ENCODE measurements at places on chromosomes 11 and 22.

GRCh38 chr11:36478700-36479329, 31.3 kb downstream of the TRAF6 start:
- DNase-seq = no peak

GRCh38 chr11:103812680-103813079, 223.8 kb upstream of the DDI1 start:
- DNase-seq = no peak

DNA sequence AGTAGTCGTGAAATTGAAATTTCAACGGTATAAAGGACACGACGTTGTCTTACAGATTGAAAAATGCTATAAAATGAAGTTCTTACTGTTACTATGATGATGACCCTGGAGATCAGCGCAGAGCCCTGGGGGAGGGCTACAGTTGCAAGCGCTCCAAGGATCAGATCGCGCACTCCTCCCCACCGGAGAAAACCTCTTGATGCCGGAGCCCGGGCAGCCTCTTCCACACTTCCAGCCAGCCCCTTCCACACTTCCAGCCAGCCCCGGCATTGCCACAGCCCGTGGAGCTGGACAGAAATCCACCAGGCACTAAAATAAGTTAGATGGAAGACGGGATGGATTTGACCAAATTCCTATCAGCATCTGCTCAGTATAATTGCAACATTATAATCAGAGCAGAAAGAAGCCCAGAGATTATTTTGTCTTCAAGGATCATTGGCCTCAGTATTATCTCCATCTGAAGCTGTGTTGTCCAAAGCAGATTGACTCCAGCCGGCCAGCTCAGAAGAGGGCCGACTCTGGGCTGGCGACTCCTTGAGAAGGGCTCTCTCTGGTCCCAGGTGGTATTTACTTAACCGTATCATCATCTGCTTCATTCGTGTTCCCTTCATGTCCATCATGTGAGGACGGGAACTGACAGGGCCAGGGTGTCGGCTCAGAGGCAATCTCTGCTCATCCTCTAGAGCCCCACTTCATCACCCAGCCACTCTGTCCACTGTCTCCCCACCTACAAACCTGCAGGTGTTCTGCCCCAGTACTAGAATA, 777 bp upstream of the MICAL3 start:
- no peak for DNase-seq

DNA sequence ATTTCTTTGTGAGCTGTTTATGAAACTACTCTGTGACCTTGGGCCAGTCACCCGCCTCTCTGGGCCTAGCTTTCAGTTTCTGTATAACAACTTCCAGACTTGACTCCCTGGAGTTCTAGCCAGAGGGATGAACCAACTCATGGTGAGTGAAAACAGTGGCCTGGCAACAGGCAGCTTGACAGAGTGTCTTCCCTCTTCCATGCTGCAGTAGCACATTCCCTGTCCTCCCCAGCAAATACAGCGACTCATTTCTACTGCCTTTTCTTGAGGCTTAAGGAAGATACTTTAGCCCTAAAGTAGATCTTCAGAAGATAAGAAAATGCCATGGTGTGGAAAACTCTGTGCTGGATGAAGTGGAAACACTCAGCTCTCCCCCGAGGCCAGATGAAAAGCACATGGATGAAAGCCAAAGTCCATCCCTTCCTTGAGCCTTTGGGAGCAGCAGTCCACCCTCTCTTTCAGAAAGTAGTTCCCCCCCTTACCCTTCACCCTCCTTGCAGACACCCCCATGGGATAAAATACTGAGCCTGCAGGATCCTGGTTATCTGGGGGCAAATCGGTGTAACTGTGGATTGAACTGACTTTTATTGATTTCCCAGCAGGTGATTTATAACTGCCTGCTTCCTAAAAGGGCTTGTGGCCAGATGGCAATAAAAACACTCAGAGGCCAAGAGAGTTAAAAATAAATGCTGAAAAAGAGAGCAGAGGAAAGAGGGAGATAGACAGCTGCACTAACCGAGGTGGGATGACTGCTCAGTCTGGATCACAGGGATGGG, 24.1 kb downstream of the IRAG1 start:
- DNase-seq = no peak

GRCh38 chr22:25053153-25053805, 100.8 kb downstream of the KIAA1671 start:
- DNase-seq = no peak

- no peak for DNase-seq
These were observed 330 bp upstream of the POLD3 start for GRCh38 chr11:74592063-74592440.

GRCh38 chr11:29310725-29311342, 706.0 kb downstream of the KCNA4 start:
- DNase-seq = no peak

DNA sequence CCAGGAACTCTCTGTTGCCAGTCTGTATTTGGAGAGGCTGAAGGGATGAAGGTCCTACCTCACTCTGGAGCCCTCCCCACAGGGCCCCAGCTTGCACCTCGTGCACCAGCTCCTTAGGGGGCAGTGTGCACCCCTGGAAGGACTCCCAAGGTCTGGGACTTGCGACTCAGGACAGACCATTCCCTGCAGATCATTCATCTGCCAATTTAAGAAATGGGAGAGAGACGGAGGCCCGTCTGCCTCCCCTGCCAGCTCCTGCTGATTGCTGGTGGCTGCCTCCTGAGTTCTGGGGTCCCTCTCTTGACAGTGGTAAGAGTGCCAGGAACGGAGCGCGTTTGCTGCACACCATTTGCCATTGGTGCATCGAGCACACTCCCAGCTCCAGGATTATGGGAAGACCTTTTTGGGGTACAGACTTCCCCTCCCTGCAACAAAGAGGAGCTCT, 27.4 kb upstream of the MALAT1 start:
- DNase-seq = peak; percentile 85

DNA sequence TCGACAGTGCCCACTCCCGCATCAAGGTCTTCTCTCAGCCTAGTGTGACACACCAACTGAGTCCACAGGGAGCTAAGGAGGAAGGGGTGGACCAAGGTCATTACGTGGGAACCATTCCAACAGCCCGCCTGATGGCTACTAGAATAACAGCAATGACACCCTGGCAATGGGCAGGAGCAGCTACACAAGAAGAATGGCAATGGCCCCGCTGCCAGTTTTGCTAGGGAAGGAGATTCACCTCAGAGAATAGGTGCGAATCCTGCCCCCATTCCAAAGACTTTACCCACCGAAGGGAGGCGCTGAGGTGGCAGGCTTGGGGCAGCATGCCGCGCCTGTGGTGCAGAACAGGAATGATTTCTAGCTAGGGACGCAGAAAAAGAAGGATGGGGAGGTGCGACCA, 9.1 kb downstream of the WT1 start:
- no peak for DNase-seq

GRCh38 chr22:34784056-34784455, 281.9 kb upstream of the ISX start:
- DNase-seq = no peak

GRCh38 chr11:132640952-132641351, 891.3 kb downstream of the OPCML start:
- no peak for DNase-seq

GRCh38 chr11:107956543-107956942, 28.3 kb downstream of the RAB39A start:
- DNase-seq = no peak

GRCh38 chr11:11563200-11563975, 58.4 kb downstream of the GALNT18 start:
- no peak for DNase-seq

DNA sequence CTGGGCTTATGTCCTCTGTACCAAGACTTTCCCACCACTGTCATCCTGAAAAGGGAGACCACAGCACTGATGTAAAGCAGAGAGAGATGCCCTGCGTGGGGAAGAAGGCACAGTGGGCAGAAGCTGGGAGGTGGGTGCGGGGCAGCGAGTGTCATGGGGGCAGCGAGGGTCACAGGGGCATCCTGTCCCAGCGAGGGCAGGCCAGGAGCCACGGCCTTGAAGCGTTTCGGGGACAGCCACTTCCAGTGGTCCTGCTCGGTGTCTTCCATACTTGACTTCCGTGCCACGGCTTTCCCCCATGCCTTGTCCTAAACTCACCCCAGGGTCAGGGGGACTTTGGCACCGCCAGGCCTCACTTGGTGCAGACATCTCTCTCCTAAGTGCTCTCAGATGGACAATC, 1121.3 kb downstream of the TBC1D22A start:
- no peak for DNase-seq

GRCh38 chr11:118338637-118339061, 3.9 kb downstream of the CD3D start:
- DNase-seq = no peak

DNA sequence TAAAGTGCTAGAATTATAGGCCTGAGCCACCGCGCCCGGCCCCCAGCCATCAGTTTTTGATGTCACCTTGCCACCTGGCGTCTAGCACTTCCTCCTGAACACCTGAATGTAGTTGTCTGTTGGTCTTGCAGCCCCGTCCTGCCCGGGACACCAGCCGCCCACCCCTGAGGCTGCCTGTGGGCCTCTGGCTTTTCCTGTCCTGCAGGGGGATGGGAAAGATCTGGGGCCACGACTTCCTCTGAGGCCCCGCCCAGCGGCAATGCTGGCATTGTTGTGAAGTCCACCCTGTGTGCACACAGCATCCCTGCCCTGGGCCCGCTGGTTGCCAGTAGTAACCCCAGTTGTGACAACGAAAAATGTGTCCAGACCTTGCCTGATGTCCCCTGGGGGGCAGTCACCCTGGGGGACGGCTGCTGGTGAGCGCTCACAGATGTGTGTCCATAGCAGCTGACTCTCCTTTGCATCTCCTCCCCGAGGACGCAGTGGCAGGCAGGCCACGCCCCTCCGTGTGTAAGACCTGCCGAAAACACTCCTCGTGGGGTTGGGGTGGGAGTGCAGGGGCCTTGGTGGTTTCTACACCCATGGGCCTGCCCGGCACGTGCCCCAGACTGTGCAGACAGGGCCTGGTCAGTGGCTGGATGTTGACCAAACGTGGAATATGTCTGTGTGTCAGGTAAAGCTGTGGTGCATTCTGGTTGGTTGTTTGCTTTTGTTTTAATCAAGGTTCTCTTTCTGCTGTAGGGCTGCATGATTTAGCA, 6.8 kb downstream of the SELENOO start:
- DNase-seq = no peak

DNA sequence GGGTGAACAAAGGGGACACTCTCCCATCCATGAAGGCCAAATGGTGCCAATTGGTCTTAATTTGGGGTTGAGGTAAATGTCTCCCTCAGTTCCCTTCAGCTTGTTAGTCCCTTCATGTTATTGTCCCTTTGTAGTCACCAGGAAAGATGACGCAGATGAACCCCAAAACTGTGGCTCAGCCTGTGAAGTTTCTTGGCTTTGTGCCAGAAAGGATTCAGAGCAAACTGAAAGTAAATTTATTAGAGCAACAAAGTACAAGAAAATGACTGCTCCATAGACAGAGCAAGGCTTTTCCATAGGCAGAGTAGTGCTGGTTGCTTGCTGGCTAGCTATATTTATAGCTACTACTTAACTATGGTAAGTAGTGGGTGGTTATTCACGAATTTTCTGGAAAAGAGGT, 16.7 kb downstream of the OR4C3 start:
- no peak for DNase-seq

DNA sequence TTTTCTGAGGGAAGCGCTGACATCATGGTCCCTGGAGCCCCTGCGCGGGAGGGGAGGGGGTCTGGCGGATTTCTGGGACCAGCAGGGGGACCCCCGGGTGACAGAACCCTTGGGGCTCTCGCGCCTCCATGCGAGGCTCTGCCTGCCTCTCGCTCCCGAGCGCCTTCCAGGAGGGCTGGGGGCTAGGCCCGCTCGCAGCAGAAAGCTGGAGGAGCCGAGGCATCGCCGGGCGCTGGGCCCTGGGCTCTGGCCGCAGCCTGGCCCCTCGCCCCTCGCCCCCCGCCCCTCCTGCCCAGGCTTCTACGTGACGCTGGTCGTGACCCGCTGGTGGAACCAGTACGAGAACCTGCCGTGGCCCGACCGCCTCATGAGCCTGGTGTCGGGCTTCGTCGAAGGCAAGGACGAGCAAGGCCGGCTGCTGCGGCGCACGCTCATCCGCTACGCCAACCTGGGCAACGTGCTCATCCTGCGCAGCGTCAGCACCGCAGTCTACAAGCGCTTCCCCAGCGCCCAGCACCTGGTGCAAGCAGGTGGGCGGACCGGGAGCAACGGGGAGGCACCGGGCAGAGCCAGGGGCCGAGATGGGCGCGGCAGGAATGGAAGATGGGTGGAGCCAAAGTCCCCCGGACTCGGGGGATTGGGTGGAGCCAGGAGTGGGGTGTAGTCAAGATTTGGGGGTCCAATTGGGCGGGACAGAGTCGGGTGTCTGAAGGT, 5.4 kb downstream of the BEST1 start:
- peak; percentile 18 for DNase-seq

GRCh38 chr11:46105134-46105628, 16.1 kb downstream of the PHF21A start:
- DNase-seq = no peak

DNA sequence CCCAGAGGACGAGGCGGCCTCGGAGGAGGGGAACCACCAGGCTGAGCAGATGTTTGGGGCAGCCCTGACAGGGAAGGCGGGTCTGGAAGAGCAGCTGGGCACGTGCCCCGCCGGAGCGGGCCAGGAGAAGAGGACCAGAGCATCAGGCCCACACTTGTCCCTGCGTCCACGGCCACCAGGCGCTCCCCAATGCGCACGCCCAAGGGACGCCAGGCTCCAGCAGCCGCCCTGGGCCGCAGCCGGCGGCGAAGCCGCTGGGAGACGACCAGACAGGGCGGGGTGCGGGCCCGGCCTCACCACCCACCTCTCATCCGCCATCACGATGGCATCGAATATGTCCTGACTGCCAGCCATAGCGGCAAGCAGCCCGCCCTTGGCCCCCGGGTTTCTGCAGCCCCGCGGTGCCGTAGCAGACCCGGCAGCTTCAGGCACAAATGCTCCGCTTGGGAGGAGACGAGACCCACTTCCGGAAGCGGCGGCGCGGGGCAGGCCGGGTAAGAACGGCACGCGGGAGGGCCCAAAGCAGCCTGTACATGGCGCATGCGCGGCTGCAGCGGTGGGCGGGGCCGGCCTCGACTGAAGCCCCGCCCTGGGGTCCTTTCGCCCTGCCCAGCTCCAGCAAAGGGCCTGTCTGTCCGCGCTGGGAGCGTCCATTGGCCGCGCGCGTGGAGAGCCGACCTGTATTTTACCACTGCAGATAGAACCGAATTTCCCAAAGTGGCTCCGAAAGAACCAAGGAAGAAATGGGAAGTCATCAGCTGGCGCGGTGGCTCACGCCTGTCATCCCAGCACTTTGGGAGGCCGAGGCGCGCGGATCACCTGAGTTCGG, at the start of gene LTO1:
Gene LTO1 (minus strand): TSS at position 468 of the 829 bp plus-strand sequence. CDS start 114 bp downstream, at position 354.
- DNase-seq = peak; percentile 98

- no peak for DNase-seq
These were observed 16.8 kb downstream of the PTPN5 start for GRCh38 chr11:18774801-18775200.

DNA sequence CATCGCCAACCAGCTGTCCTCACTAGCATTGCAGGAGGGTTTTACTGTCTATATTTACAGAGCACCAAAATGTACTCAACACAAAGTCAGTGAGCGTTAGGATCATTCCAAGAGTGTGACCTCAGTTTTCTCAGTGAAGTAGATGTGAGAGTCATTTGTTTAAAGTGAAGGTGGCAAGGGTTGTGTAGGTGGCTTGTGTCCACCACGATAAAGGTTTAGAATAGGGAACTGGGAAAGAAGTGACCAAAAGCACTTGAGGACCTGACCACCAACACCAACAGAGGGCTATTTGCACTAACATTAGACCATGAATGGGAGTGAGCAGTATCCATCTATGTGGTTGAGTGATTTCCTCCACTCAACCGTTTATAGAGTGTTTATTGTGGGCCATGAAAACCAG, 152.5 kb upstream of the POU2AF2 start:
- DNase-seq = no peak
